ENCODE measurements at places on chromosomes 5 and 9.

DNA sequence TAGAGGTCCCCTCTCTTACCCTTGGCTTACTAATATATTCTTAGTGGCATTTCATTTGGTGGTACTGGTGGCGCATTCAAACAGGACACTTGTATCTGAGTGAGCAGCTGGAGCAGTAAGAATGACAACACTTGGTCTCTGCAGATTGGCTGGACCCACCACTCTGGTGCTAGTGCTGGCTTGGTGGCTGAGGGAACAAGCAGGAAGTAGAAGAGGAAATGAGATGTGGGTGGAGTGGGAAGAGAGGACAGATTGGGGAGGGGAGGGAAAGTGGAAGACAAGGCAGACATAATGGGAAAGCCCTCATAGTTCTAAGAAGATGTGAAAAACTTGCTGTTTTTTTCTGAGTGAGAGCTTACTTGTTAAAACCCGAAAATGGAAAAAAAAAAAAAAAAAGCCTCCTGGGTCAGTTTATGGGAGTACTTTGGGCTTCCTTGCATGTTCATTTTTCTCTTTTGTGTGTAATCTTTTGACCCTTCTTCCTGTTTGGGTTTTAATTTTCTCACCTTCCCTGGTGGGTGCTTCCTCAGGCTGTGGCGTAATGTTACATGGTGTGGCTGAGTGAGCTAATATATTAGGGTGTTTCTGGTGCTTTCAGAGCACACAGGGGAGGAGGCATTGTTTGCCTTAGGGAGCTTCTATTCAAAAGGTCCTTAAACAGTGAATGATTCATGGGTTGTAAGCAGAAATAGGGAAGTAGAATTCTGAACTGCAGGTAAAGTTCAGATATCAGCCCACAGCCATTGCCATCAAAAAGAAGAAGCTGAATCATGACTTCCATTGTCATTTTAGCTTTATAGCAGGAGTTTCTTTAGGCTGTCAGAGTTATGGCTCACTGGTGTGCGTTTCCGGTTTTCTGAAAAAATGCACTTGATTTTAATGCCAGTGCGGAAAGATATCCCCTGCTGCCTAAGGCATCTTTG is 52.3 kb downstream of the TLE4 start:
- DNase-seq = no peak

DNA sequence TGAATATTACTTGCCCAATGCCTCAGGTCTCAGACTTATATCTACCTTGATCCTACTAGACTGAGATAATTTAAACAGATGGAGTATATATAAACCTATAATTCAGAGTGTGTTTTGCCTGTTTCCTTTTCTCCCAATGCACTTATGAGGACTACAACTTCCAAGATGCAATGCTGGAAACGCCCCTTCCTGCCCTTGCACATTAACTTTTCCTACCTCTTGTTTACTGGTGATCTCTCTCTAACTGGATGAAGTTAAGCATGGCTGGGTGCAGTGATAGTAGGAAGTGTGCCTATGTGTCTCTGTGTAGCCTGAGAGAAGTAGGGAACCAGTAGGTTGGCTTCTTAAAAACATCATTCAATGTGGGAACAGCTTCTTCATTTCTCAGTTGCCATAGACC is 115.2 kb downstream of the SVEP1 start:
- no peak for DNase-seq

GRCh38 chr5:70440-70839 is 21.5 kb upstream of the PLEKHG4B start:
- DNase-seq = peak; percentile 22

- DNase-seq = peak; percentile 51
Observed at GRCh38 chr5:143400541-143401226, 2.8 kb downstream of the NR3C1 start.

DNA sequence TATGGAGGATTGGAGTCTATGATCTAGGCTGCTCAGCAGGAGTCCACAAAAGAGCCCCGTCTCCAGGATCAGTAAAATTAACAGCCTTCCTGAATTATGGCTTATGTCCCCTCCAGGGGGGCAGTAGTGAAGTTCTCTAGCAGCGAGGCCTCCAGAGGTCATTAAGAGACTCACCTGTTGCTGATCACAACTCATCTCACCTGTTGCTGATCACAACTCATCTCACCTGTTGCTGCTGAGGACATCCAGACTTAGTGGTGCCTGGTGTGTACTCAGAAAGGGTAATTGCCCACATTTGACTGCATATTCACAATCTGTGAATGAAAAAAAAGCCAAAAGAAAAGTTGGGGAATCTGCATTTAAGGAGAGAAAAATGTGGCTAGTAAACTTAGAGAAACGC is 129.5 kb downstream of the SMARCA2 start:
- DNase-seq = no peak
